ENCODE measurements at places on chromosomes 2 and 18. TPM values are rescaled to one million over a fixed set of nuclear protein-coding genes. Genes with fewer than 3 reads are reported as not detected.

GRCh38 chr2:38697116-38697840 is 31.4 kb downstream of the GALM start:
- peaks cover 1% of the 10 kb centered on the region for H3K4me1 ChIP-seq
- DNase-seq: no peak
- no peaks in the 10 kb centered on the region for H3K27me3 ChIP-seq
- H3K27ac ChIP-seq: no peak overlapping the region

DNA sequence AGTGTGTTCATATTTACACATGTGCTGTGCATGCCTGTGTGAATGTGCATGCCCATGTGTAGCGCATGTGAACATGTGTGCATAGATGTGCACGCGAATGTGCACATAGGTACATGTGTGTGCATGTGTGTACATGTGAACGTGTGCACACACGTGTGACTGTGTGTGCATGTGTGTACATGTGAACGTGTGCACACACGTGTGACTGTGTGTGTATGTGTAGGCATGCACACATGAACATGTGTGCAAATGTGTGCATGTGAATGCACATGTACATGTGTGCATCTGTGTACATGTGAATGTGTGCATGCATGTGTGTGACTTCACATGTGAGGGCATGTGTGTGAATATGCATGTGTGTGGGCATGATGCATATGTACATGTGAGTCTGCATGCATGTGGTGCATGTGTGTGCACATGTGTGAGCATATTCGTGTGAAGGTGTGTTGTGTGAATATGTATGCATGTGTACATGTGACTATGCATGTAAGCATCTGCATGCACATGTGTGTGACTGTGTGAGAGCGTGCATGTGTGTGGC is 122.4 kb downstream of the PTGR3 start:
- no peak overlapping the region for H3K27ac ChIP-seq
- H3K27me3 ChIP-seq: no peaks in the 10 kb centered on the region
- DNase-seq: no peak
- no peaks in the 10 kb centered on the region for H3K4me1 ChIP-seq

The ASNSD1 gene
- 51.9 TPM for total RNA-seq

- no peaks in the 10 kb centered on the region for H3K27me3 ChIP-seq
- peaks cover 92% of the 10 kb centered on the region for H3K36me3 ChIP-seq
- peak overlapping the region; percentile 24 for H3K27ac ChIP-seq
These were observed 6.9 kb downstream of the PNKD start for GRCh38 chr2:218276986-218277755.

GRCh38 chr18:76791642-76792041 is 30.7 kb upstream of the ZNF236 start:
- H3K4me1 ChIP-seq: peaks cover 3% of the 10 kb centered on the region
- no peaks in the 10 kb centered on the region for H3K36me3 ChIP-seq
- DNase-seq: no peak
- no peaks in the 10 kb centered on the region for H3K27me3 ChIP-seq
- H3K4me3 ChIP-seq: no peak overlapping the region
- no peak overlapping the region for H3K27ac ChIP-seq

Data from esophagus muscularis mucosa (tissue), 4 donors.